ENCODE measurements at places on chromosomes 6 and 20.

GRCh38 chr20:48765359-48765758, 62.4 kb downstream of the PREX1 start:
- no peak for DNase-seq

- no peak for DNase-seq
These were observed 65.5 kb upstream of the BTN3A2 start for GRCh38 chr6:26299286-26300042.

- DNase-seq, result no peak
These were observed 3.8 kb upstream of the CHRNA4 start for GRCh38 chr20:63364801-63365585.

GRCh38 chr20:20455926-20456325, 88.0 kb downstream of the INSM1 start:
- DNase-seq, result no peak

GRCh38 chr6:5130135-5130866, 45.2 kb downstream of the PPP1R3G start:
- no peak for DNase-seq

DNA sequence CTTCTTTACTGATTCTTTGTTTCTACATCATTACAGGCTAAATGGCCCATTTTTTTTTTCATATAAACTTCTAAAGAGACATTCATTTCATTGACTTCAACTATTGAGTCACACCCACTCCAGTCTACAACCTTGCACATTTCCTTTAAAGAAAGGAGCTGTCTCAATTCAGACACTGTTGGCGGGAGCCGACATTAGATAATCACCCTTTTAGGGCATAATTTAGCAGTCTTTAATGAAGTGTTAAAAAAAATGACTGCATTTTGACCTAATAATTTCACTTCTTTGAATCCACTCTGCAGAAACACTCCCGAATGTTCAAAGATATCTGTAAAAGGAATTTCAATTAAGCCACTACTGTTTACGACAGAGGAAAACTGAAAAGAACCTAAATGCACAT, 1.5 kb downstream of the EPM2A start:
- DNase-seq, result no peak

DNA sequence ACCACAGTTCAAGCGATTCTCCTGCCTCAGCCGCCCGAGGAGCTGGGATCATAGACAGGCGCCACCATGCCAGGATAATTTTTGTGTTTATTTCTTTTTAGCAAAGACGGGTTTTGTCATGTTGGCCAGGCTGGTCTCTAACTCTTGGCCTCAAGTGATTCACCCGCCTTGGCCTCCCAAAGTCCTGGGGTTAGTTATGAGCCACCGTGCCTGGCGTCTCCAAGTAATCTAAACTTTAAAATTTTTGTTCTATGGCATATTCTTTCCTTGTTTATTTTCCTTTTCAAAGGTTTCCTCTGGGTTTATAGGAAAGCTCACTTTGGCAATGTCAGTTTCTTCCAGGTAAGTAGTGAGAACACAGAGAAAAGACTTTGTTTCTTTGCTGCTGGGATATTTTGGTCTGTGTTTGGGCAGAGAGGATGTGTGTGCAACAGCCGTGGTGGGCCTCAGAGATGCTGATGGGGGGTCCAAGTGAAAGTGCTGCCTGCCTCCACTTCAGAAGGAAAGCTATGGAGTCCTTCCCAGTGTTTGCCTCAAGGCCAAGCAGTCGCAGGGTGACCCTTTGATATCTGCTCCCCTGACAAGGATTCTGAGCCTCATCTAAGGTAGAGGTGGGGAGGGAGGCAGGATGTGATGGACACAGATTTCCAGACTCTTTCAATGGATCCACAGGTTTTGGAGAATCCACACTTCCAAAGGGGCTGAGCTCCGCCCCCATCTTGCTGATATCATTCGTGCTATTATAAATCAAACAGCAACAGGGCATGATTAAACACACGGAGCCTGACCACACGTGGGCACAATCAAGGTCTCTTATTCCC, 2.3 kb downstream of the LRP11 start:
- DNase-seq, result no peak

GRCh38 chr6:15106958-15107643, 138.8 kb upstream of the JARID2 start:
- no peak for DNase-seq

DNA sequence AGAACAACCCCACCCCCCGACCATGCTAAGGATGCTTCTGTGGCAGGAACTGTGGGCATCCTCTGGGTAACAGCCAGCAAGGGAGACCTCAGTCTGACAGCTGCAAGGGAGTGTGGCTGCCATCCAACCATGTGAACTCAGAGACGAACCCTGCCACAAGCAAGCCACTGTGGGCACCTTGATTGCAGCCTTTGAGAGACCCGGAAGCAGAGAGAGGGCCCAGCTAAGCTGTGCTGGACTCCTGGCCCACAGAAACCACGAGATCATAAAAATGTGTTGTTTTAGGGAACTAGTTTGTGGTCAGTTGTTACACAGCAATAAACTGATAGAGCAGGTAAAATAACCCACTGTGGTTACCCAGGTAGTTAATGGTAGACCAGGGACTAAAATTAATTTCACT, 414.6 kb downstream of the CDH26 start:
- no peak for DNase-seq

DNA sequence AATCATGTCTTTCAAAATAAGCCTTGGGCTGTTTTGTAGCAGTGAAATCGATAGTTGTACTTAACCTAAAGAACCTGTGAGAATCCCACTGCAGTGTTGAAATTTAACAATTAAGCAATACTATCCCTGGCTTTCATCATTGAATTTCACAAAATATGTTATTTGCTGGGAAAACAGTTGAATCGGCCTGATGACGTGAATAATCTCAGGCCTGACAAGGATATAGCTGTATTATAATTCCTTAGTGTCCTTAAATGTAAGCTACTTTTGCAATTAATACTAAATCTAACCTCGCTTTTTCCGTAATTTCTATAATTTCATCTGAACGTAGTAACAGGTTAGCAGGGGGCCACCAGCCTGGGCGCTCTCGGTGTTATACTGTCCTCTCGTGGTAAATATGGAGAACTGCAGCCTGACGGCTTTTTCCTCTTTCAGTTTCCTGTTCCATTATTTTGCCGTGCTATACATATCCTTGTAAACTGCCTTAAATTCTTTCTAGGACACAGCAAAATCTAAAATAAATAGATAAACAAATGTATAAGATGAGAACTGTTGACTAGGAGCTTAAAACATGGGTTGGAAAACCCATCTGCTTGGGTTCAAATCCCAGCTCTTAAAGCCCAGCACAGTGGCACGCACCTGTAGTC, 24.0 kb downstream of the MTFR2 start:
- no peak for DNase-seq

DNA sequence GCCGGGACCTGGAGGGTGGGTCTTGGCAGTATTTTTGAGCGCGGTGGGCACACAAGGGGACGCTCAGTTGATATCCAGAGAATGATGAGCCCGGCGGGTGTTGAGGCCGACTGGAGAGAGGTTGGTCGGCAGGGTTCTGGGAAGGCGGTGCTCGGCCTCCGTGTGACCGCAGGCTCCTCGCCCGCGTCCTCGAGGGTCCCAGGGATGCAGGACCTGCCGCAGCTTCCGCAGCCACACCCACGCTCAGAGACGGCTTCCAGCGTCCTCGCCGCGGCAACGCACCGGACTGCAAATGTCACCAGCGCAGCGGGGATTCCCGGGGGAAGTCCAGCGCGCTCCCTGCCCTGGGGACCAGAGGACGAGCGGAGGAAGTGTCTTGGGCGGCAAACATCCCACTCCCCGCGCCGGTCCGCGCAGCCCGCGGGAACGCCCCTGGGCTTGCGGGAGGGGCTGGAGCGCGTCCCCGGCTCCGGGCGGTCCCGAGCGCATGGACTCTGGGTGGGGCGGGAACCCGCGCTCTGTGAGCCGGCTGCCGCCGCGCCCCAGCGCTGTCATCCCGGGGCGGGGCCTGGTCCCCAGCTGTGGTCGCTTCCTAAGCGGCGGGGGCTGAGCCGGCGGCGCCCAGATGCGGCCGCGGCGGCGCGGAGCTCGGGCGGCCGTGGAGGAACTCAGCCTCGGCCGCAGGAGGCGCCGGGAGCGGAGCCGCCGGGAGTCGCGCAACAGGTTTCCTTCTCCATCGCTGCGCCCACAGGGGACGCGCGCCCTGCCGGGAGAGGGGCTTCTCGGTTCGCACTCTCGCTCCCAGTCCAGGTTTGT, at the start of gene STX11:
STX11 (plus strand) TSS at position 624 of the 816 bp plus-strand sequence. CDS start 36,111 bp downstream, outside the sequence.
- DNase-seq, result peak; percentile 60

GRCh38 chr6:30155520-30156261, 5.3 kb downstream of the TRIM10 start:
- no peak for DNase-seq

- peak; percentile 59 for DNase-seq
These were observed 58.7 kb downstream of the ARHGAP18 start for GRCh38 chr6:129651291-129651691.

DNA sequence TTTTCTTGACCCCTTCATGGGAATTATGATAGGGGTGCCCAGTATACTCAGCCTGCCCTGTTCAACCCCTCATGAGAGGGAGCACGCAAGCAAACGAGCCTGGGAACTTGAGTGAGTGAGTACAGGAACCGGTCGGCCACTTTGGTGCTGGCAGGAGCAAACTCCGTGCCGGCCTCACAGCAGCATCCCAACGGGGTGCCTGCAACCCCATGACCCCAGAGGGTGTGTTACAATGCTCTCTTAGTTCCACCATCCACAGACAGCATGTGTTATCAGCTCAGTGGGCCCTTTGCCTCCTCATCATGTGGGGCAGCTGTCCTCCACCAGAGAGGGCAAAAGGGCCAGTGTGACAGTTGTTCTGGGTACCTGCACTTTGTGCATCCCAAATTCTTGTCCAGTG, 289.8 kb downstream of the FRK start:
- DNase-seq, result no peak

DNA sequence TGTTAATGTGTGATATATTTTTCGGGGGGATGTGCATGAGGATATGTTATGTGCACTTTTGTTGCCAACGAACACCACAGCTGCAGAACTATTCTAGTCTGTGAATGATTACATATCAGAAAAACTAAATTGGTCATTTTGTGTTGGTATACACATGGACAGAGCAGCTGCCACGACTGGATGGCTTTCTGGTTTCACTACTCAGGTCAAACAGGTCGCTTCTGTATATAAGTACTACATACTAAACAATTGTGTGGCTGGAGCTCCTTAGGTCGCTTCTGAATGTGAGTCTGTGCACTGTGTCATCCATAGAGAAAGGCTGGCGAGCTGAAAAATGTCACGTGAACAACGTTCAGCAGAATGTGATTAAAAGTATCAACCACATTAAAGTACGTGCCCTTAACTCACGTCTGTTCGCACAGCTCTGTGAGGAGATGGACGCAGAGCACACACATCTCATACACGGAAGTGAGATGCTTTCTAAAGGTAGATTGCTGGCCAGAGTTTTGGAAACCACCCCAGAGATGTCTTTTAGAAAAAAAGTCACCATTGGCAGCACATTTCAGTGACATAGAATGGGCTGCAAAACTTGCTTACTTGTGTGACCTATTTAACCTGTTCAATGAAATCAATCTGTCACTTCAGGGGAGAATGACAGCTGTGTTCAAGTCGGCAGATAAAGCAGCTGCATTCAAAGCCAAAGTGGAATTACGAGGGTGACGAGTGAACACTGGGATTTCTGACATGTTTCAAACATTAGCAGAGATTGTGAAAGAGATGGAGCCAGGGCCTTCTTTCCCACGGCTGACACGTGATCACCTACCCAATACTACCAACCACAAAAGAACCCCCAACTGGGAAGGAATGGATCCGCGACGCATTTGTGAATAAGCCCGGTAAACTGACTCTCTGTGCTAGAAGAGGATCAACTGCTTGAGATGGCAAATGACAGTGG, 176.6 kb downstream of the PDE10A start:
- DNase-seq, result no peak

- no peak for DNase-seq
These were observed 84.3 kb downstream of the ATXN1 start for GRCh38 chr6:16676978-16677377.

- no peak for DNase-seq
These were observed 11.1 kb downstream of the MTHFD1L start for GRCh38 chr6:150876598-150876997.

- DNase-seq, result no peak
These were observed 53.3 kb downstream of the TRAM2 start for GRCh38 chr6:52523378-52524142.

- no peak for DNase-seq
These were observed 3.1 kb upstream of the STX16 start for GRCh38 chr20:58647796-58648501.

DNA sequence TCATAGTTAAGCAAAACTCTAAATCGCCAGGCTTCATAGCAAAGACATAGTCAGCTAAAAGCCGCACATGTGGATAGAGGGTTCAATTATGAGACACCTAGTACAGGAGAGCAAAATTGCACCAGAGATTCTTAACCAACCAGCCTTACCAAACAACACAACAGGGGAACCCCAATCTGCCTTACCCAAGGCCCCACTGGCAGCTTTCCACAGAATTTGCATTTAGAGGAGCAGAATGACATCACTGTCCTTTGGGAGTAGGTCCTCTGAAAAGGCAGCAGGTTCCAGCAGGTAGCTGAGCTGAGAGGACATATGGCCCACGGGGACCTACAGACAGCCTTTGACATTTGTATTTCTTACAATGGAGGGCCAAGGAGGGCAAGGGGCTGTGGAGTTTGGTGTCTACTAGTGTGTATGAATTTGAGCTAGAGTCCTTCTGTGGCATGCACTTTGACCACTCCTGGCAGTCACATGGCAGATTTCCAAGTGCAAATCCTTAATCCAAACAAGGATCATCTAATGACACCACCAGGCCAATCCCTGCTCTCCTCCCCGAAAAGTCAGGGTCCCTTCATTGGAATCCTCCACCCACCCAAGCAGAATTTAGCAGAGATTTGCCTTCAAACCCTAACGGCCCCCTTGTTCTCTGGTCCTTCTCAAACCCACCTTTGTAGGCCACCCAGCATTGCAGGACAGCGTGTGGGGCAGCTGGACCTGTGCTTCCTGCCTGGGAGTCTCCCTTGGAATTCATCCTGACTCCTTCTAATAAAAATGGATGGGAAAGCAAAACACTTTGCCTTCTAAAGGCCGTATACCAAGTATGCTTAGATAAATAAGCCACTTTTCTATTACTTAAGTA, 171.2 kb upstream of the SUPT3H start:
- DNase-seq, result no peak

GRCh38 chr20:25087186-25087929, 5.4 kb upstream of the VSX1 start:
- no peak for DNase-seq

- DNase-seq, result peak; percentile 21
These were observed 161.4 kb downstream of the TBXT start for GRCh38 chr6:166005944-166006899.

GRCh38 chr6:44401138-44401537, 13.6 kb downstream of the CDC5L start:
- DNase-seq, result no peak

DNA sequence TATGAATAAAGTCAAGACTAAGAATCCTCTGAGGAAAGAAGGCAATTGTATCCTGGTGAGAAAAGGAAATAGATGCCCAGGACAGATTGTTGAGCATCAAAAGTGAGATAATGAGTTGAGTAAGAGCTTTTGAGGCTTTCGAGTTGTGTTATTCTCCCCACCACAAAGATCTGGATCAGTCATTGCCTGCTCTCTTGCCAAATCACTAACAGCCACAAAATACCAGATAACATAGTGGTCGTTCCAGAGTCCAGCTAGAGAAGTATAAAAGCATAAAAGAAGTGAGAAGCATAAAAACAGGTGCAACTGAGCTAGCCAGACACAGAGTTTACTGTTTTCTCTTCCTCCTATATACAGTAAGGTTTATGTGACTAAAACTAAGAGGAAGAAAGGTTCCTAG, 4.9 kb downstream of the SPINT4 start:
- DNase-seq, result no peak

GRCh38 chr6:110329714-110330436, 28.3 kb downstream of the METTL24 start:
- DNase-seq, result peak; percentile 65

- DNase-seq, result no peak
These were observed 259.5 kb downstream of the FARS2 start for GRCh38 chr6:5520796-5521195.

All from Caco-2 (cell line).